ENCODE measurements at places on chromosomes 2 and 18.
A peak's percentile ranks its signal among the peaks of the same experiment; 100 is the strongest.

- no peak for DNase-seq
Measured at GRCh38 chr18:53911200-53911599, 313.3 kb downstream of the MBD2 start.

DNA sequence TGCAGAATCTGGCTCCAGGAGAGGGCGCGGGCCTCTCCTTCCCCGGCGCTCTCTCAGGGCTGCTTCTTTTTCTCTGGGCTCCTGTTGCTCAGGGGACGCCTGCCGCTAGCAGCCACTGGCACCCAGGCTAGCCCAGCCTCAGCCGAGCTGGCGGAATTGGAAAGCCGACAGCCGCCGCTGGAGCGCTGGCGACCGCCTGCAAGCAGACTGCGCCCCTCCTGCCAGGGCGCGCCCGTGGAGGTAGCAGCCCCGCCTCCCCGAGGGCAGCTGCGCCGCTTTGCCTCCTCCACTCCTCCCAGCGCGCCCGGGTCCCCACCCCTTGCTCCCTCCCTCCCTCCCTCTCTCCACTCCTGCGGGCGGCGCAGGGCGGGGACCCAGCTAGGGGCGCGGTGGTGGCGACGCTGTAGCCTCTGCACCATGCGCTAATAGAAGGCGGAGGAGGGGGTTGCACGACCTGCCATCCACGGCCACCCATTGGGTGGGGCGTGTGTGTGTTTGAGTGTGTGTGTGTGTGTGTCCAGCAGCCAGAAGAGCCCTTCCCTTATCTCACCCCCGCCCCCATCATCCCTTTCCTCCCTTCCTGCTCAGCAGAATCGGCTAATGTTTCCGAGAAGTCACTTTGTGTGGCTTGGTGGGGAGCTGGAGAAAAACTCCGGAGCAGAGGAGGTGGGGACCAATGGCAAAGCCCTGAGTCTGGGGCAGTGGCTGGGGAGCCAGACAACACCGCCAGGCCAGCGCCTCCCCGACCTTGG is at the start of gene SCN9A:
Gene SCN9A, minus strand, starts transcription at position 209 of the 752 bp plus-strand sequence. CDS start 64,188 bp downstream, outside the sequence.
- no peak for DNase-seq

DNA sequence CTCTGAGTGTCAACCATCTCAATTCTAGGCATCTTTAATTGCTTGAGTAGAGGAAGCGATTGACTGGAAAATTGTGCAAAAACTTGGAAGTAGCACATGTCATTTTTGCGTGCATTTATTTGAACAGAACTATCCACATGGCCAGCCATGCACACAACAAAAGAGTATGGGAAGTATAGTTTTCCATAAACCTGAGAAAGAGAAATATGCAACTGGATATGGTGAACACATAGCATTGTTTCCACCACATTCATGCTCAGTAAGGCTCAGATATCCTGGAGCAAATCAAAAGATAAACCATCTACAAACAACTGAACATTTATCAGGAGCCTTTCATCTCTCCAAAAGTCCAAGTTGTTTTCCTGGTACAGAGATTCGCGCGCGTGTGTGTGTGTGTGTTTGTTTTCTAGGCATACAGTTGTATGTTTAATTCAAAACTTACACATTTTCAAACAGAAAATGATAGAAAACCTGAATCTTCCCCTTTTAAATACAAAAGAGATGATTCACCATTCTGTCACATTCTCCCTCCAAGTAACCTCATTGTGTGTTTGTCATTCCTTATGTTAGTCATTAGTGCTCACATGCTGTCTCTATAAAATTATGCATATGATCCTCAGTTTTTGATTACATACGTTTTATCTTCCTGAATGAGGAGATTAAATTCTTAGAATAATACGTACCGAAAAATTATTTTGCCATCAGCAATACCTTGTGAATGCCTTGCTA is 780.4 kb upstream of the NRXN1 start:
- DNase-seq: no peak

GRCh38 chr18:27249933-27250332 is 64.8 kb upstream of the CHST9 start:
- DNase-seq: no peak

- no peak for DNase-seq
Measured at GRCh38 chr2:55030766-55031165, 19.5 kb downstream of the RTN4 start.

DNA sequence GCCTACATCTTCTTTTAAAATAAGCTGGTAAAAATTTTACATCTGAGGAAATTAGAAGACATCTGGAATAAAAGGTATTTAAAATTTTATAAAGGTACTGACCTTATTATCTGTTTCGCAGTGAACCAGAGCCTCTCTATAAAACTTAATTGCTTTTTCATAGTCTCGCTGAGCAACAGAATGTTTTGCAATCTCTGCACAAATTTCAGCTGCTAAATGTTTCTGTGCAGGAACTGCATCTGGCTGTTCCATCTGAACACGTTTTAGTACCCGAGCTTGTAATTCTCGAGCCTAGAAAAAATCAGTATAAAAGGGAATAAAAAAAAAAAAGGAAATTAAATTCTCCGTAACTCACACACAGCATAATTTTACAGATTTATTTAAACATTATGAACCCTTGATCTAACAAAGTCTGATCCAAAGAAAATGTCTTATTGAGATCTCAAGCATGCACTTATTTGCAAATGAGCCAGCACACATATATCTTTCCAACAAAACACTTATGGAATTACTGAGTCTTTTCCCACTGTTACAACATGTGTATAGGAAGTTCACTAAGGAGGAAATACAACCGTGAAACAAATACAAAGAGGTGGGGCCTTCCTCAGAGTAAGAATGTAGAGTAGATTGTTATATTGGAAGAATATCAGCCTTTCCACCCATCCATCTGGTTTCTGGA is 51.8 kb downstream of the TTC21B start:
- no peak for DNase-seq

- no peak for DNase-seq
Measured at GRCh38 chr18:68429841-68430240, 285.1 kb downstream of the TMX3 start.

- peak; percentile 52 for DNase-seq
Measured at GRCh38 chr2:233350708-233351107, 3.6 kb upstream of the DGKD start.

- DNase-seq: no peak
Measured at GRCh38 chr18:36665952-36666351, 162.8 kb downstream of the TPGS2 start.

- DNase-seq: no peak
Measured at GRCh38 chr18:49076654-49077166, 125.9 kb upstream of the SMAD7 start.

DNA sequence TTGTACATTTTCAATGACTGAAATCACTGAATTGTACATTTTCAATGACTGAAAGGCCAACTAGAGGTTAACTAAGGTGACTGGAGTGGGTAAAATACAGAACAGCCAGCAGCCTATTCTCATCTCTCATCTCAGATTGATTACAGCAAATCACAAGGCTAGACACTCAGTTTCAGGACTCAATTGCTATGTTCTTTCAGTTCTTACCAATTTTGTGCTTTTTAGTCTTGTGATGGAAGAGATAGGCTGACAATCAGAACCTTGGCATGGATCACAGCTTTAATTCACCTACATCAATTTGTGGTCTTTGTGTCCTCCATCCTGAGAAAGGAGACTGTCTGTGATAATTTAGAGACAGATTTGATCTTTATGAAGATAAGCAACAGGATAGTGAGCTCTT is 124.7 kb downstream of the GULP1 start:
- DNase-seq: no peak

DNA sequence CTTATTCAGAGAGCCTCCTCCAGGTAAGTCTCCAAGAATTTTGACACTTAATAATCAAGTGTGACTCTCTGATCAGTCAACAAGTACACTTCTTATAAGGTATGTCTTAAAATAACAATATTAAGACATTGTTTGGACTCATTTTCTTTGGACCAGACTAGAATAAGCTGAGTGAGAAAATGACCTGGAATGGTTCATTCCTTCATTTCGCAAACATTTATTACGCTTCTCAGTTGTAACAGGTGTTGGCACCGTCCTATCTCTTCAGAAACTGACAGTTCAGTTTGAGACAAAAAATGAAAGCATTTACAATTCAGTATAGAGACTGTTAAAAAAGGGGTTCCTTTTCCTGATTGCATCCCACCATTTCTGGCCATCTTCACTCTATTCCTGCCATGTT is 46.6 kb downstream of the TSPYL6 start:
- no peak for DNase-seq

GRCh38 chr2:154187948-154188347 is 316.2 kb downstream of the GALNT13 start:
- no peak for DNase-seq

DNA sequence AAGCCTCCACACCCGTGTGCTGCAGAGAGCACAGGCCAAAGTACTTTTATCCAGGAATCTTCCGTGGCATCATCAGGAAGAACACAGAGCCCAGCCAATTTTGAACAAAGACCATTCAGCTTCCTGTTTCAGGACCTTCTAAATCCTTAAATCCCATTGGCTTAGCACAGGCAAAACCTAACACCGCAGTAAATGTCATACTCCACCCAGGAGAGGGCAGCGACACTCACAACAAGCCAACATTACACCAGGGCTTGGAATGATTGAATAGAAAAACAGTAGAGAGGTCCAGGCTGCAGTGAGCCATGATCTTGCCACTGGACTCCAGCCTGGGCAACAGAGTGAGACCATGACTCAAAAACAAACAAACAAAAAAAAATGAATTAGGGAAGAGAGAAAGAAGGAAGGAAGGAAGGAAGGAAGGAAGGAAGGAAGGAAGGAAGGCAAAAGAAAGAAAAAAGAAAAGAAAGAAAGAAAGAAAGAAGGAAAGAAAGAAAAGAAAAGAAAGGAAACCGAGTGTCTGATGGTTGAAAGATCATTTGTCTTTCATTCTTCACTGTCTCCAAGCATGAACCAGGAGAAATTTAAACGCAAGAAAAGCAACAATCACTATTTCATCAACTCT is 144.6 kb upstream of the SATB2 start:
- DNase-seq: no peak

- no peak for DNase-seq
Measured at GRCh38 chr2:119311831-119312230, 54.8 kb downstream of the C2orf76 start.

DNA sequence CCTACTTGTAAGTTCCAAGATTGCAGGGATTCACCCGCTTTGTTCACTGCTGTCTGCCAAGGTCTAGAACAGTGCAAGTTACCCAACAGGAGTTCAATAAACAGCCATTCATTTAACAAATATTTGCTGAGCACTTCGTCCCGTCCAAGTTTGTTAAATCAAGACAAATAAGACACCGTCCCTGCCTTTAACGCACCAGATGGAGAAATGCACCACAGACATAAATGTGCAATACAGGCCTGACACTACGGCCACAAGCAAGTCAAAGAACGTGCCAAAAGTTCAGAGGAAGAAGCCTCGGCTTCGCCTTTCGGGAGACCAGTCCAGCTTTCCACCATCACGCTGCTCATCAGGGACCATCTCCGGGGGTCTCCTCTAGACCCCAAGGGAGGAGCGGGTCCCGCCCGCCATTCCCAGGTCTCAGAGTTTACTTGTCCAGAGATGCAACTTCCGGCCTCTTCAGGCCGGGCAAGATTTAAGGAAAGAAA is 429 bp downstream of the C2orf76 start:
- no peak for DNase-seq

DNA sequence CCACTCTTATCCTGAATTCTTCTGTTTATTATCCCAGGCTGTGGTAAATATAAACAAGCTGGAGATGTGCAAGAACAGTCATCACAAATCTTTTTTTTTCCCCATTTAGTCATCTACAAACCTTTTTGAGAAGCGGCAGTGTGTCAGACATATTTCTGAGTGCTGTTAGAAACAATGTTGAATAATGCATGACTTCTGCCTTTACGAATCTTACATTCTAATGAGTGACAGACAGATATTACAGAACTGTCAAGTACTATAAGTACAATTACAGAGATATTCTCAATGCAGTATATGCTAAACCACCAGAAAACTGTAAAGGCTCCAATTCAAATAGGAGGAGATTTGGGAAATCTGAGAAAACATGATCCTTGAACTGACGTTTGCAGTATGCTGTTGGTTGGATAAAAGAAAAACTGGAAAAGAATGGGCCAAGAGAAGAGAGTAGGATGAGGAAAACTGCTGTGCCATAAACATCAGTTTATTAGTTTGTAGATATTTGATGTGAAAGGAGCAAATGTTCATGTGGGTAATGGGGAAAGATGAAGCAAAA is 379.5 kb upstream of the SLC8A1 start:
- DNase-seq: no peak

- DNase-seq: no peak
Measured at GRCh38 chr2:235220331-235220730, 268.5 kb downstream of the SH3BP4 start.

- DNase-seq: no peak
Measured at GRCh38 chr18:43961722-43962121, 684.4 kb upstream of the SYT4 start.

DNA sequence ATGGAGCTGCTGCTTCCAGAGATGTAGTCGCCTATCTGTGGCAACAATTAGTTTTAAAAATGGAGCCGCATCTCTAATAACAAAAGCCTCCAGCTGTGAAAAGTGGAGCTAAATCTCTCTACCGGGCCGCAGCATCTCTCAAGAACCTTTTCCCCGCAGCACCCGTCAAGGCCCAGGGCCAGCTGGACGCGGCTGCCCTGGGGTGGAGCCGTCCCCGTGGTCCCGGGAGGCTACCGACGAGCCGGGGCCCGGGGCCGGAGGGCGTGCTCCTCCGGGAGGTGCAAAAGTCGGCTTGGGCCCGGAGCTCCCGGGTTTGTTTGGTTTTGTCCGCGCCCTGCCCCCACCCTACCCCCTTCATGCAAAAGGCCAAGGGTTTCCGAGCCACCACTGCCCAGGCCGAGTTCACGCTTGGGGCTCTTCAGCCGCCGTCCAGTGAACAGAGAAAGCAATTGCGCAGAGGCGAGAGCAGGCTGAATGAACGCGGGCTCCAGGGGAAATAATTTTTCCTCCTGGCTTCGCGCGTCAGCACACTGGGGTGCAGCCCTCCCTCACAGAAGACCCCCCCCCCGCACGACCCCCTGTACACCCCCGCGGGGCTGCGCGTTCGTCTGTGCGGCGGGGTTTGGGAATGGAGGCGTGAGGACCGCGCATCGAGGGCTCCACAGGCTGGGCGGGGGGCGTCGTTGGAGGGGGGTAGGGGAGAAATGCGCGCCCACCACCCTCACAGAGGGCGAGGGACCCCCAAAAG is 557 bp upstream of the GREB1L start:
- no peak for DNase-seq

GRCh38 chr2:237742614-237743013 is 56.0 kb upstream of the RBM44 start:
- no peak for DNase-seq

DNA sequence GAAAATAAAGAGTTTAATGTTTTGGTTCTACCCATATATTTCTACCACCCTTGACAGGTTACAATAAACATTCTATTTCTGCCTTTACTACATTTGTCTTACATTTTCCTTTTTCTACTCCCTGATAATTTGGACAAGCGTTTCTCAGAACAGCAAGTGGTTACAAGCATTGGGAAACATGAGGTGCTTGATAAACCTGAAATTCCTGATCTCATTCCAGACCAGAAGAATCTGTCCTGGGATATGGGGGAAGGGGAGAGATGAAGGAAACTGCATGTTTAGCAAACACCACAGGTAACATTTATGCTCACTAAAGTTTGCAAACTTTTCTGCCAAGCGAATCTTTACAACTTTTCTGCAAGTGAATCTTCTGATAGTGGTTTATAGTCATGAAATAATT is 28.3 kb upstream of the DSC1 start:
- no peak for DNase-seq

Measured in activated CD4-positive, alpha-beta memory T cell treated with anti-CD3 and anti-CD28 coated beads for 36 hours (primary cell).